Activated CD8-positive, alpha-beta memory T cell treated with anti-CD3 and anti-CD28 coated beads, Interleukin-2, amount 10 ng/mL, durations not matched to agents 7 days and 5 days (primary cell): ENCODE measurements at places on chromosomes 16 and 17. TPM values are rescaled to one million over a fixed set of nuclear protein-coding genes. Genes with fewer than 3 reads are reported as not detected.
A peak's percentile ranks its signal among the peaks of the same experiment; 100 is the strongest.

DNA sequence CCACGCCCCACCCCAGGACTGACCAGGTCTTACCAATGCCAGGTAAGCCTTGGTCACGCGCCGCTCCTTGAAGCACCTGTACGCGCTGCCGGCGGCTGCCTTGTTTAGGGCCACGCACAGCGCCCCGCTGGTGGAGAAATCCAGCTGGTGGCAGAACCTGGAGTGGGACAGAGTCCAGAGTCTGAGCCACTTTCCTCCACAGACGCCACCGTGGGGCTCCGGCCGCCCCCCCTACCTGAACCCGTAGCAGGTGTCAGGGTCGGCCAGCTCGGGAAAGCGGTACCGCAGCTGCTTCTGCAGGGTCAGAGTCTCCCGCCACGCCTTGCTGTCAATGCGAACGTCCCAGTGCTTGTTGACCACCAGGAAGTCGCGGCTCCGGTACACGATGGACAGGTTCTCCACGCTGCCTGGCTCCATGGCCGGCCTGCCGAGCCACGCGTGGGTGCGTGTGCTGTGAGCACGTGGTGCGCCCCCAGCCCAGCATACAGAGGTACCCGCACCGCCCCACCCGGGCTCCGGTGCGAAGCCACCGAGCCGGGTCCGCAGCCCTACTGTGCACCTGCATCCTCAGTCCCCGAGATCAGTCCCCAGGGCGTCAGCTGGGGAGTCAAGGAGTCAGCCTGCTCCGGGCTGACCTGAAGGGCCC, 737 bp downstream of the RPUSD1 start:
- peaks cover 9% of the 10 kb centered on the region for H3K36me3 ChIP-seq
- peaks cover 19% of the 10 kb centered on the region for H3K4me1 ChIP-seq
- H3K4me3 ChIP-seq: peak overlapping the region; percentile 84
- no peaks in the 10 kb centered on the region for H3K27me3 ChIP-seq

- H3K27ac ChIP-seq: no peak overlapping the region
- H3K4me3 ChIP-seq: no peak overlapping the region
- no peaks in the 10 kb centered on the region for H3K4me1 ChIP-seq
Observed at GRCh38 chr16:65731833-65732232, 610.0 kb upstream of the CDH11 start.

DNA sequence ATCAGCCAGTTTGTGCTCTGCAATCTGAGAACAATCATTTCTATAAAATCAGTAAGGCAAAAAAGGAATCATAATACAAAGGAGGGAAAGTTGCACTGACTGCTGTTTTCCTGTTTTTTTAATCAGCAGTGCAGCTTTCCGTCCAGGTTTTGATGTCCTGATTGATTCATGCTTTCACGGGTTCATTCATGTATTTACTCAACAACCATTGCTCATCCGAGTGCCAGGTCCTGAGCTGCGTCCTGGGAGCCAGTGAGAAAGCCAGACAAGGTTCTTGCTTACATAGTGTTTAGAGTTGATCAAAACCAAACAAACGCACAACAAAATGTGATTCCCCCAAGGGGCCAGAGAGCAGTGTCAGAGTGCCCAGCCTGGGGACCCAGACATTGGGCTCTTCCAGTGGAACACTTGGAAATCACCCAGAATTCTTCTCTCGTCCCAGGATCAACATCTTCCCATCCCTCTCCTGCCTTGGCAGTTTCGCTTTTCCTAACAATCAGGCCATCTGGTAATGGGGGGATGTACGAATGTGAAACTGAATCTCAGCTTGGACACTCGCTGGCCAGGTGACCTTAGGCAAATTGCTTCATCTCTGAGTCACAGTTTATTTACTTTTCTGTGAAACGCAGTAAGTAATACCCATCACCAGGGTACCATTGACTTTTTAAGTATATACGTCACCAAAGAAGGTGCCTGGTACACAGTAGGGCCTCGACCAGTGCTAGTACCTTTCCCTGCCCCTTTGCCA, 13.3 kb upstream of the C1QL1 start:
- peaks cover 48% of the 10 kb centered on the region for H3K27me3 ChIP-seq
- H3K4me3 ChIP-seq: no peak overlapping the region
- DNase-seq: no peak
- H3K27ac ChIP-seq: no peak overlapping the region
- H3K4me1 ChIP-seq: no peaks in the 10 kb centered on the region

Gene KLHL10
- total RNA-seq: not detected

Gene RHBDL3
- total RNA-seq: 0.29 TPM

Gene HSF5
- total RNA-seq: 0.61 TPM
